ENCODE measurements at places on chromosomes 6 and 20.
A peak's percentile ranks its signal among the peaks of the same experiment; 100 is the strongest.

GRCh38 chr6:153170511-153170910 lies 39.4 kb upstream of the RGS17 start:
- DNase-seq: no peak

DNA sequence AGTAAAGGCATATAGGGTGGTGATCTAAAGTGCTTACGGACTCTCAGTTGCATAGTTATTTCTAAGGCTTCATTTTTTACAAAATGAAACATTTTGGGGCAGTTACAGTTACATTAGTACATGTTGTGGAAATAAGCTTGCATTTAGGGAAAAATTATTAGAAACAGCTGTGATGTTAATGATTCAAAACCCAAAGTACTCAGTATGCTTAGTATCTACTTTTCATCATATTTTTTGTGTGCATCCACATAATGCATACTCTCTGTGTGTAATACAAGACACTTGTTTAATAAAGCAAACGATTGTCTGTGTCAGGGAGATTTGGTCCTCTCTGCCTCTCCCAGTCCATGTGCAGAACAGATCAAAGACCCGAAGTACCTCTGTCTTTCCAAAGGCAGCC lies 11.4 kb upstream of the TBX18 start:
- no peak for DNase-seq

DNA sequence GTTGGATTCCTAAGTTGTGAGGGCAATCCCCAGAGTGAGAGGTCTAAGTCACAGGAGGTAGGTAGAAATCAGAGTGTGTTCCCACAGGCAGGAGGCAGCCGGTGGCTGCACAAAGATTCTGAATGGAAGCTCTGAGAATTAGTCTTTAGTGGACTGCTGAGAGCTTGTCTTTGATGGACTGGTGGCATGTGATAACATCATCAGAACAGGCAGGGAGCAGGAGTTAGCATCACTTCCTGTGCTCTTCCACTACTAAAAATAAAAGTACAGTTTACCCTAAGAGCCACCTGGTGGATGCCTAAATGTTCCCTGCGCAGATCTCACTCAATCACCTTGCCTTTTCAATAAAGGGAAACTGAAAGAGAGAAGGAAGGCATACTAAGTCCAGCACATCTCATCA lies 294.6 kb upstream of the POU3F2 start:
- no peak for DNase-seq

GRCh38 chr6:150535151-150535804 lies 64.4 kb upstream of the PLEKHG1 start:
- no peak for DNase-seq

GRCh38 chr6:84967389-84967788 lies 203.0 kb upstream of the TBX18 start:
- DNase-seq: no peak

DNA sequence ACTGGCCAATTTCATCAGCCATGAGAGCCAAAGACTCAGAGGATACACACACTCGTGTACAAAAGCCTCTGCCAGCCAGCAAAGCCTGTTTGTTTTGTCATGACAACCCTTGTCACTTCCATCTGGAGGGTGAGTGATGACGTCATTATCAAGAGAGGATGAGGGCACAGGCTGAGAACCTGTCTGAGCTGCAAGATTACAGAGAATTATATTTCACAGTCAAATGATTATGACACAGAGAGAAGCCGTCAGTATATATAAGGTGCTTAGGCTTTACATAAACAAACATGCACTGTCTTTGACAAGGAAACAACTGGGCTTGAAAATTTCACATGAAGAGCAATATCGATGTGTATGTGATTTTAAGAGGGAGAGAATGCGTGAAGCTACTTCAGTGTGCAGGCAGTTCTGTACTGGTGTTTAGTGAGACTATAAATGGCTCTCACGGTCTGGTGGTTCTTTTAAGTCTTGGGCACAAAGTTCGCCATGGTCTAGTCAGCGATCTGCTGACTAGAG lies 36.5 kb upstream of the BCLAF1 start:
- DNase-seq: no peak

GRCh38 chr6:24520929-24521546 lies 26.3 kb downstream of the ALDH5A1 start:
- no peak for DNase-seq

GRCh38 chr6:110643175-110643574 lies 166.8 kb upstream of the SLC22A16 start:
- no peak for DNase-seq

DNA sequence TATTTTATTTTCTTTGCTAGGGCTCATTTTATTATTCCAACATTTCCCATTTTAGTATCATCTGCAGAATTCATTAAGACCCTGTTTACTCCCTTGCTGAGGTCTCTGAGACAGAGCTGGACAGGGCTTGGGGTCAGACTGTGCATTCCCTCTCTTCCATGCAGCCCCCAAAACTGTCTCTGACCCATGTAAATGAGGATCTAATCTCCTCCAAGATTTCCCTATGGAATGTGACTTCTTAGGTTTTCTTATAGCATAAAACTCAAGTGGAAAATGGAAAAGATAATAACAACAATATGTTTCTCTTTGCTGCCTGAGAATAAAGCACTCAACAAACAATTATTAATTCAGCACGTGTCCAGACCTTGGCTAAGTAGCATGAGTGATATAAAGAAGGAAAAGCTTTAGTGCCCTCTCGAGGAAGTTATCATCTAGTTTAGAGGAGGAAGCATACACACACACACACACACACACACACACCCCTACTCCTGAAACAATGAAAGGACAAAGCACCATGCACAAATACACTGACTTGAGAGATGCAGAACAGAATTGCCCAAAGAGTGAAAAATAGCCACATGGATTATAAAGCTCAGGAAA lies 815.5 kb downstream of the BCKDHB start:
- no peak for DNase-seq

DNA sequence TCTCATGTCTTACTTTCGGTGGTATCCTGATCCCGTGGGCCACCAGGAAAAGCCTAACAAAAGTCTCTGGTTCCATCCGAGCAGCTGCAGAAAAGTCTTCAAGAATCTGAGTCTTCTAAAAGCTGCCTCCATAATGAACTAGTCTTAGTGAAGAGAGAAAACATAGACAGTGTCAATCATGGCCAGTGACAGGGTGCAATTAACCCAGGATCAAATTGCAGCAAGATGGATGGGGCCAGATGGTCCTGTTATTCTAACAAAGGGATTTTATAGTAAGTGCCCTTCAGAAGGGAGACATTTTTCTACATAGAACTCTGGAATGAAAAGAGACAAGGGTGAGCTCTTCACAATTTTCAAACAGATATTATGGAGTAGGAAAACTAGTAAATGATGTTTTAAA lies 281.6 kb upstream of the ZFP64 start:
- DNase-seq: no peak

GRCh38 chr6:55953335-55953734 lies 77.9 kb upstream of the BMP5 start:
- no peak for DNase-seq

- DNase-seq: no peak
Observed at GRCh38 chr20:43955750-43956191, 41.1 kb downstream of the TOX2 start.

- DNase-seq: no peak
Observed at GRCh38 chr6:2817903-2818443, 23.7 kb downstream of the SERPINB1 start.

DNA sequence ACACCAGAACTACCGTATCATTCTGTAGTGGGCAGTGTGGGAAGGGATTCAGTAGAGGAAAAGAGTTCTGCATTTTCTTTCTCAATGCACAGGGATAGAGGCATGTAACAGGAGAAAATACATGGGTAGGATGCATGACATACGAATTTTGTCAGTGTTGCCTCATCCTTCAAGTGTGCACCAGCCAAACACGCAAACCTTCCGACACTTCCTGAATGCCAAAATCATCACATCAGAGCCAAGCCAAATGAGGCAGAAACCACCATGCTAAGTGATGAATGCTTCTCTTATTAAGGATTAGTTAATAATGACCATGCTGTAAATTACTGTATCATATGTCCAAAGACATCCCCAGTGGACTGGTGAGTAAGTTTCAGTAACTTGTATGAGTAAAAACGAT lies 27.3 kb downstream of the RAMACL start:
- DNase-seq: no peak

DNA sequence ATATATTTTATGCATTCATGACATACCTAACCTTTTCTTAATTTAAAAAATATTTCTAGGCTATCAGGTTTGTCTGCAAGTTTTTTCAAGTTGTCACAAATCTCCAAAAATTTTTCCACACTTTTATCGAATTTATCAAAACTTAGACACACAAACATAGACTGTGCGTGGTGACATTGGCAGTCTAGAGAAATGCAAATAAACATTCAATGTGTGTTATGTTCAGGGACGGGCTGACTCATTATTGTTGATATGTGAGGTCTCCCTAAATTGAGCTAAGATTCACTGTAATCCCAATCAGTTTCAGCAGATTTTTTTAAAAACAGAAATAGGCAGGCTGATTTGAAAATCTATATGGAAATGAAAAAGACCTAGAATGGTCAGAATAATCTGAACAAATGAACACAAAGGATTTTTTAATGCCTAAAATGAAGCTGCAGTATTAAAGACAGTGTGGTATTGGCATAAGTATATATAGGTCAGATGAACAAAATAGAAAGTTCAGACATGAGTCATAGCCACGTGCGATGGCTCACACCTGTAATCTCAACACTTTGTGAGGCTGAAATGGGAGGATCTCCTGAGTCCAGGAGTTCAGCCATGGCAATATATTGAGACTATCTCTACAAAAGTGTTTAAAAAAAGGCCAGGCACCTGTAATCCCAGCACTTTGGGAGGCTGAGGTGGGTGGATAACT lies 19.2 kb downstream of the BLTP3A start:
- DNase-seq: no peak

DNA sequence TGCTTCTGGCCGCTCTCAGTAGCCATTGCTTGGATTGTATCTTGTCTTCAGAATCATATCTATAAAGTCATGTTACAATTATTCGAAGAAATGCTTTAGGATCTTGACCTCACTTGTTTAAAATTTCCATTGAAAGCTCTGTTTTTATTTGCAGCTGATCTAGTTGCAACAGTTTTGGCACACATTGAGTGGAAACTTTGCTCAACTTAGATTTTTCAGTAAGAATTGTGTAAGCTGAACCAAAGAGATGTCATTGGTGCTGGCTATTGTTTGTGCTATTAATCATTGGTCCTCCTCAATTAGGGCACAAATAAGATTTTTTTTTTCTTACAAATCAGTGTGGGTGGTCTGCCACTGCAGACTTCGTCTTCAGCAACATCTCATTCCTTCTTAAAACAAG lies 649.2 kb downstream of the MMUT start:
- DNase-seq: no peak

DNA sequence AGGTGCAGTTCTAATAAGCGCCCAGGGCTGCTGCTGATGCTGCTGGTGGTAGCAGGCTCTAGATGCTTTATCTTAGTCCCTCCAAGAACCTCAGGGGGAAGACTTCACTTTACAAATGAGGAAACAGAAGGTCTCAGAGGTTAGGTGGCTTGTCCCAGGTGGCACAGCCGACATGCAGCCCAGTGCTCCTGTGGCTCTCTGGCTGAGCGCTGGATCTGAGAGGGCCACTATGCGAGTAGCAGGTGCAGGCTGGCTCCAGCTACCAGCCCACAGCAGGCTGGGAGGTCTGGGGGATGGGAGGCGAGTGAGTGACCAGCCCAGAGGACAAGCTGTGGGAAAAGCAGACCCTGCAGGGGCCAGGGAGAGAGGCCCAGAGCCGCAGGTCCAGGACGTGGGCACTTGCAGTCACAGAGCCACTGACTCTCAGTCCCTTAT lies 90.9 kb downstream of the PRND start:
- peak; percentile 55 for DNase-seq

- no peak for DNase-seq
Observed at GRCh38 chr6:3869632-3870527, 20.7 kb downstream of the FAM50B start.

DNA sequence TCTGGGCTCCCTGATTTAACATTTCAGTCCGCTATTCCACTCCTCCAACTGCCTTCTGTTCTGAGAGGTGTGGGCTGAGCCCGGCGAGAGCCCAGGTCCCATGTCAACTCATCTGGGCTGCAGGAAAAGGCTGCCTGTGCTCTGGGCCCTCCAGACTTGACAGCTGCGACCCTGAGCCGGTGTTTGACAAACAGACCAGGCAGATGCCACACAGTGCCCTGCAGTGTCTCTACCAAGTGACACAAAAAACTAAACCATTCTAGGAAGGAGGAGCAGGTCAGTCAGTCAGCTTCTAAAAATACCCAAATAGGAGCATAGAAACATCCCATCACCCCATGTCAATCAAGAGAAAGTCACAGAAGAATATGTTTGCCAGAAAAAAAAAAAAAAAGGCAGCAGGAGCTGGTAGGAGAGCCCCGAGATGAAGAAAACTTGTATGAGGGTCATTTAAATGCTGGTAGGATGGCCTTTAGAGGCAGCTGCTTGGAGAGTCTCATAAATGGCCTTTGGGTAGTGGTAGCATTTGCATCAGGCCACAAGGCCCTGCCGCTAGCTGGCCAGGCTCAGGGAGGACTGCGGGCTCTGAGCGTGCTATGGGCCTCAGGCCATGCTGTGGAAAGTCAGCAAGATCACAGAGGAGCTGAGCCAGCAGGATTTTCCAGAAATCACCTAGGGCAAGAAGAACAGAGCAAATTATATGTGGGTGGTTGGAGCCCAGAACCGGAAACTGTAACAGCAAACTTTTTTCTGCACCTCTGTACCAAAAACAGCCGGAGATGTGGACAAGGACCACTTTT lies 36.6 kb upstream of the GFOD1 start:
- no peak for DNase-seq

DNA sequence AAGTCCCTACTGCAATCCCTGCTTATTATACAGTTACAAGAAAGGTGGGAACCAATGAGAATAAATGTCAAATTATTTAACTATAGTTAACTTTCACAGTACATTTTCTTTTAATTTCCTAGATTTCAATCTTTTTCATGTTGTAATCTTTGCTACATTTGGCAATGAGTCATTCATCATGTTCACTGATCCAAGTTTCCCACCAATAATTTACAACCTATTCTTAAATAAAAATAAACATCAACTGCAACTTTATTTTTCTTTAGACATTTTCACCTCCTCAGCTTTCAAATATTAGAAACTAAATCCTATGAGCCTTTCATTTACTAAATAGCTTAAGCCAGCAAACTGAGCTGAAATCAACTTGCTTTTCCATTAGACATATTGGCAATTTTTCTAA lies 541.3 kb upstream of the BTBD3 start:
- DNase-seq: no peak

DNA sequence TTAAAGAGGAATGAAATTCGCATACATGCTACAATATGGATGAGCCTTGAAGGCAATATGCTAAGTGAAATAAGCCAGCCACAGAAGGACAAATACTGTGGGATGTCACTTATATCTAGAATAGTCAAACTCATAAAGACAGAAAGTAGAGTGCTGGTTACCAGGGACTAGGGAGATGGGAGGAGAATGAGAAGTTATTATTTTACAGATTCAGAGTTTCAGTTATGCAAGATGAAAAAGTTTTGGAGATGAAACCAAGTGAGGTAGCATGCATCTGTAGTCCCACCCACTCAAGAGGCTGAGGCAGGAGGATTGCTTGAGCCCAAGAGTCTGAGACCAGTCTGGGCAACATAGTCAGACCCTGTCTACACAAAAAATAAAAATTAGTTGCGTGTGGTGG lies 82.5 kb upstream of the ARID1B start:
- no peak for DNase-seq

Data from stimulated activated effector memory CD8-positive, alpha-beta T cell treated with anti-CD3 and anti-CD28 coated beads, Interleukin-12 subunit alpha, Interleukin-12 subunit beta, amount 100 ng/mL, for 72 hours (primary cell).